Germinal center (tissue), 1 donor: ENCODE measurements at places on chromosomes 7 and 10.

GRCh38 chr10:22372917-22373316 lies 27.6 kb downstream of the SPAG6 start:
- no peak for DNase-seq

DNA sequence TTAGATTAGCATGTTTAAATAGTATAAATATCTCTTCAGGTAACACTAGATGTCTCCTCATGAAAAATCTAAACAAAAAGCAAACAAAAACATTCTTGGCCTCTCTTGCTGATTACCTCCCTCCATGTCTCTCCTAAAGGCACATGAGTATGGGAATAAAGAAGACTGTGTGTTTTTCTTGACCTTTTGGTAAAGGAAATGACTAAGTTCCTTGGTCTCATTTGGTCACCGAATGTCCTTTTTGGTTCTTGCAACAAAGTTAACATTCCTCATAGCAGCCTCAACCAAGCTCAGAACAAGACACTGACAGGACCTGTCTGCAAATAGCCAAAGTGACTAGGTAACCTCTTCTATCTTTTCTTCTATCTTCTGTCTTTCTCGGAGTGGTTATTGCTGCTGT lies 35.5 kb downstream of the POM121L12 start:
- no peak for DNase-seq

DNA sequence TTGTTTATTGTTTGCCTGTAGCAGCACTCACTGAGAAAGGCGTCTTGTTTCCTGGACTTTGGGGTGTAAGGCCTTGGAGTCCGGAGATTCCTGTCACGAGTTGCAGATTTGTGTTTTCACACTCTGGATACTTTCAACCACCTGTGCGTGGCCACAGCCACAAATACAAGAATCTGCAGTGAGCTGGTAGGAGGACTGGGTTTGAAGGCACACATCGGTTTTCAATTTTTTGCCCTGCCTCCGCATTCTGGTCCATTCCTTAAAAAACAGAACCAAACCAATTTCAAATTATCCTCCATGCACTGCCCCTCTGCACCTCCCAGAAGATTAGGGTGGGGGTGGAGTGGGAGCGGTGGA lies 619 bp downstream of the EXOC4 start:
- peak; percentile 5 for DNase-seq

DNA sequence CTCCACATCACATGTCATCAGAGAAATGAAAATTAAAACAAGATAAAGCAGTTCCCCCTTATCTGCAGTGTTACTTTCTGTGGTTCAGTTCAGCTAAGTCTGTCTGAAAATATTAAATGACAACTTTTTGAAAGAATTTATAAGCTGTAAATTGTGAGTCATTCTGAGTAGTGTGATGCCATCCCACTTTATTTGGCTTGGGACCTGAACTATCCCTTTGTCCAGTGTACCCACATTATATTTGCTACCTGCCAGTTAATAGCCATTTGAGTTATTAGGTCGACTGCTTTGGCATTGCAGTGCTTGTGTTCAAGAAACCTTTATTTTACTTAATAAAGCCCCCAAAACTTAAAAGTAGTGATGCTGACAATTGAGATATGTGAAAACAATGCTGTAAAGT lies 804.2 kb downstream of the ANKRD7 start:
- no peak for DNase-seq

GRCh38 chr7:5690931-5691473 lies 90.5 kb downstream of the RNF216 start:
- DNase-seq: no peak

GRCh38 chr7:55254596-55255495 lies 110.3 kb upstream of the LANCL2 start:
- peak; percentile 86 for DNase-seq

DNA sequence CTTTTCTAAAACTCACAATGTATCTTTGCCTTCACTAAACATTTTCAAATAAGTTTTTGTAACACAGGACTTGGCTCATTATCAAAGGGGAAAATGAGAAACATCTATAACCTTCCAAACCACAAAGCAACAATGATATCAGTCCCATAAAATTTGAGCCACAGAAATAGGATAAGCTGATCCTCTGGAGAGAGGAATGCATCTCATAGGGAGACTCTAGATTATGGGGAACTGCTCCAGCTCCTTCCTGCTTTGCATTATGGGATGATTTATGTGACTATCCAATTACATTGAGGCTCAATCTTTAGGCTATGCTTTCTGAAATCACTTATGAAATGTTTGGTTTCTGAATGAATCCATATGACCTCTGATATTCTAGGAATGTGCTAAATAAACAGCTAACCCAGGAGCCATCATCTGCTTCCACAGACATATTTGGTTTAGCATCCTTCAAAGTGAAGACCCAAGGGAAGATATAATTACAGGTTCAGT lies 70.4 kb downstream of the CUBN start:
- no peak for DNase-seq

DNA sequence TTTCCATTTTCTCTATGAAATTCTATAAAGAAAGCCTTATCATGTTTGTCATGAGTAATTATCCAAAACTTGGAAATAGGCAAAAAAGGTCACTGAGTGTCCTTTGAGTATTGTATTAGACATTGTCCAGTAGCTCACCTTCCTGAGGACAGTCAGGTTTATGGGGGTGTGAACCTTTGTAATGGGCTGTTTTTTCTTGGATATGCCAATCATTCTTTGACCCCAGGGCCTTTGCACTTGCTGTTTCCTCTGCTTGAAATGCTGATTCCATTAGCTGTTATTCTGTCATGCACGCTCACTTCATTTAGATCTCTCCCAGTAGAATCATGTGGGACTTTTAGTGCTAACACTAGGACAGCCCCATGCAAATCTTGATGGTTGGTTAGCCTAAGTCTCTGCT lies 4.9 kb downstream of the CCDC172 start:
- no peak for DNase-seq

DNA sequence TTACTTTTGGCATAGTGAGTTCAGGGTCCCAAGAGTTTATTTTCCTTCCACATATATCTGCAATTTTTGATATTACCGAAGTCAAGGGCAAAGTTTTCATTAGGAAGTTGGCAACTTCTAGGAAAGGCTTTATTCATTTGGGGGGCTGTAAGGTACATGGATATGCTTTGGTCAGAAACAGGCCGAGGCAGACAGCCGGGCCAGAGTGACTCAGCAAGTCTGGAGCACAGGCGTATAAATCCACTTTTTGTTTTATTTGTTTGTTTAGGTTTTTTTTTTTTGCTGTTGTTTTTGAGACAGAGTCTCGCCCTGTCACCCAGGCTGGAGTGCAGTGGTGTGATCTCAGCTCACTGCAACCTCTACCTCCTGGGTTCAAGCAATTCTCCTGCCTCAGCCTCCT lies 3.7 kb downstream of the ZNF680 start:
- DNase-seq: no peak

DNA sequence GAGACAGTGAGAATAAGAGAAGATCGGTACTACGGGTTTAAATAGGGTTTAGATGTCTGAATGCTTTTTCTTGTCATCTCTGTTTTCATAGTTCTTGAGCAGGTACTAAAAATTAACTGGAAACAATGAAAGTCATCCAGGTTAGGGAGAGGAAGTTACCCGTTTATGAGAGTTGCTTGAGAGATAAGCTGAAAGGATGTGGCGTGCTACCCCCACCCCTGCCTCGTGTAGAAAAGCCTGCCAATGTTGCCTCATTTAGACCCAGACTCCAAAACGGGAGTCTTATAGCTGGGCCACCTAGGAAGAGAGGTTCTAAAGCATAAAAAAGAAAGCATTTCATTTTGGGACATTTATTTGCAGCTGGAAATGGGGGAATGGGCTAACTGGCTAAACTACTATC lies 10.2 kb downstream of the AKR1C4 start:
- no peak for DNase-seq

GRCh38 chr10:116683166-116683565 lies 59.2 kb downstream of the HSPA12A start:
- no peak for DNase-seq

GRCh38 chr7:81725003-81725811 lies 44.6 kb downstream of the HGF start:
- DNase-seq: no peak

DNA sequence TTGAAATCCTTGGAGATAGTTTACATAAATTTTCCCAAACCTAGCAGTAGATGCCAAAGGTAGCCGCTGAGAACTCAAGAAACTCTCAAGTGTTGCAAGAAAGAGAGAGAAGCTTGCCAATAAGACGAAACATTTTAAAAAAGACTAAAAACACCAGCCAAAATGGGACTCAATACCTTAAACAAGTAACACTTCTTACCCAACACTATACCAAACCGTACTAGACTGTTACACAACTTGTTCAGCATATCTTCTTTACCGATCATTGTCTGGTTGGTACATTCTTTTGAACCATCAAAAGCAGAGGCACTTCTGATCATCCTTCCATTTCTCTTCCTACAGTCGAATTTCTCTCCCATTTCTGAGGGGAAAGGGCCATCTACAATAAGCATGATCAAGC lies 4.8 kb upstream of the PTPN12 start:
- no peak for DNase-seq

GRCh38 chr10:28241741-28242399 lies 61.0 kb downstream of the MPP7 start:
- peak; percentile 30 for DNase-seq

DNA sequence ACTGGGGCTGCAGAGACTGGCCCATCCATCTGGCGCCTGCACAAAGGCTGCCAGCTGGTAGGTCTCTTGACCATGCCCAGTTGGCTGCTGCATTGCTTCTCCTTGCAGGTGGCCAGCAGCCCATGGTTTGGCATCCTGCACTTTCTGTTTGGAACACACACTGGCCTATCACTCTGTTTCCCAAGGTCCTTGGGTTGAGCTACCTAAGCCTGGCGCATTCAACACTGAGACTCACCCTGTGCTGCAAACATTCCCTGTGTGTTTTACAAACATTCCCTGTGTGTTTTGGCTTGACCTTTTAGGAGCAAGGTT lies 55.5 kb downstream of the TACR2 start:
- DNase-seq: no peak

DNA sequence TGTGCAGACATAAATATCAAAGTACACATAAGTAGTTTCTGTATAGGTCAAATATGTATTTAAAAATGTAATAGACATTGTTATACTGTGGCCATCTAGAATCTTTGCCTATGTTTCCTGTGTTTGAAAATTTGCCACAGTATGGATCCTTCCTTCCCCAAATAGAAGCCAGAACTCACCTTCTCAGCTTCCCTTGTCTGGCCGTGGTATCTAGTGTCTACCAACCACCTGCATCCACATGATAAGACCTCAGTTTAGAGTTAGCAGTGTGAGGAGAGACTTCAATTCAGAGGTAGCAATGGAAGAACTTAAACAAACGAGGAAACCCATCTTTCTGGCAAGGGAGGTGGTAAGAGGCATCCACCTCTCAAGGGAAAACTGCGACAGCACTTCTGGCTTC lies 4.9 kb downstream of the TRDMT1 start:
- DNase-seq: no peak

DNA sequence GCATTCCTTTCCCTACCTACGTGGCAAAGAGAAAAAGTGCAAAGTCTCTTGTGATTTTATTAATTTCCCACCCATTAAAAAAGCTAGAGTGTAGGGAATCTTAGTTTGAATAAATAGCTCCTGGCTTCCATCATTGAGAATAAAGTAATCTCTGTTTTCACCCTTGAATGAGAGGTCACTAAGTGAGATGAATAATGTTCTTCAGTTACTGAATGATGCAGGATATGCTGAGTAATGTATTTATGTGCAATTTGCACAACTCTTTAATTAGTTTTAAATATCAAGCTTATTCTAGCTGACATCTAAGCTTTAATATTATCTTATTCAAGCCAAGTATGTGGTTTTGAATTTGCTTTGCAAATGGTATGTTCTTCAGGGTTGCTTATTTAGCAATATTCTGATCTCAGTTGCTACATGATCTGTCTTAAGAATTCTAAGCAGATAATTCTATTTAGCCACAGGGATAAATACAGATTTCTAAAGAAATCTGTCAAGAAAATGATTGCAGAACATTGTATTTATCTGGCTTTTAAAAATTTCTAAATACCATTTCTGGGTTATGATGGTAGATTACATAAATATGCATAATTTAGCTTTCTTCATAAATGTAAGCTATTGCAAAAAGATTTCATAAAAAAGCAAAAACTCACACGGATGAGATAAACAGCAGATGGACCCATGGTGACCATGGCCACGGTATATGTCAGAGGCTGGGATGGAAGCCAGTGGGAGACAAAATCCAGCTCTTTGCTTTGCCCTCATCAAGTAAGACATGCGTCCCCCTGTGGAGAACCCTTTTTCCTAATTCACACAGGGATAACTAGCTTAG lies 141.0 kb downstream of the MACC1 start:
- DNase-seq: no peak
